ENCODE measurements at places on chromosomes 7 and 10.

DNA sequence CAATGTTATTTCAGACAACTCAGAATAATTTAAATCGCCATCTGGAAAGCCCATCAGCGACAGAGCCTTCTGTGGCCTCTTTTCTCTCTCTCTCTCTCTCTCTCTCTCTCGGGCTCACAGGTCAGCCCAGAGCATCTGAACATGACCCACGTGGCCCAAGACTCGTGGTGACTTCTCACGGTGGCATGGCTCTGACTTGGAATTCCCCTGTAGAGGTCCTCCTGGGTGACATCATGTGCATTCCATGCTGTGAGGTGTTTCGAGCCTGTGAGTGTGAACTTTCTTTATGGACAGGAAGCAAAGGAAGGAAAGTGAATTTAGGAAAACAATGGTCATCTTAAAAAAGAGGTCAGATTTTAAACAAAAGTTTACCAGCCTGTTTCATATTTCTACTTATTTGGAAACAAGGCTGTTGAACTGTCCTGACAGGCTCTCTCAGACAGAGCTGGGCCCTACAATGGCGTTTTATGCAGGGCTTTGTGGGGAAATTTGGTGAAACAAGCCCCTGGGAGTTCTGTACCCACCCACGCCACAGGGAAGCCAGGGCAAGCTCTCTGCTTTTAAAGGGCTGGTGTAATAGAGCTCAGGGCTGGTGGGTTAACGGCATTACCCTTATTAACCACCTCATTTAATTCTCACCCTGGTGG lies 359.7 kb upstream of the ZNF32 start:
- DNase-seq = no peak

DNA sequence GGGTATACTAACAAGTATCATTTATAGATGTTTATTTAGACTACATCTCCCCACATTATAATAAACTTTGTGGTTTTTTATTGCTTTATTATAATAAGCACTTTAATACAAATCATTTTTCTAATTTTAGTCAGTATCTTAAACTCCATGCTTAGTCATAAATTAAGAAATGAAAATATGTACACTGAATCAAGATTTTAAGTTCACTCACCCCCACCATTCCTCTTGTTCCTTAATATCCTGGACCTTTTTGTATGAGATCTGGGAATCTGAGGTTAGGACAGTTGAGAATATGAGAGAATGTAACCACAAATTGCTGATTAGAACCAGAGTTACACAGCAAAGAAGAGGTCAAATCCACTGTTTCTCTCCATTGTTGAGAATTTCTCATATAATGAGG lies 93.6 kb upstream of the WNT16 start:
- DNase-seq = no peak

DNA sequence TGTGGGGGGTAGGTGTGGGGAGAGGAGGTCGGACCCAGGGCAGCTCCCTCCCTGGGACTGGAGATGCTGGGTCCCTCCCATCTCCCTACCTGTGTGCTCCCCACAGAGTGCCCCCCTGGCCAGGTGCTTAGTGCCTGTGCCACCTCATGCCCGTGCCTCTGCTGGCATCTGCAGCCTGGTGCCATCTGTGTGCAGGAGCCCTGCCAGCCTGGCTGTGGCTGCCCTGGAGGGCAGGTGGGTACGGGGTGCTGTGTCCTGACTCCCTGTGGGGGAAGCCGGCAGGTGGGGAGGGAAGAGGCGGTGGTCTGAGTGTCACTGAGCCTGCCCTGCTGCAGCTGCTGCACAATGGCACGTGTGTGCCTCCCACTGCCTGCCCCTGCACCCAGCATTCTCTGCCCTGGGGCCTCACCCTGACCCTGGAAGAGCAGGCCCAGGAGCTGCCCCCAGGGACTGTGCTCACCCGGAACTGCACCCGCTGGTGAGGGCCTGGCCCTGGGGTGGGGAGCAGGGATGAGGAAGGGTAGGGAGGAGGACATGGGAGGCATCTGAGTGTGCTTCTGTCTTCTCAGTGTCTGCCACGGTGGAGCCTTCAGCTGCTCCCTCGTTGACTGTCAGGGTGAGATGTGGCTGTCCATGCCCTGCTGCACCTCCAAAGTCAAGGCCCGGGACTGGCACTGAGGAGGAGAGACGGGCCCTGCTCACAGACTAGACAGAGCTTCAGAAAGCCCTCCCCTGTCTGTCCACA lies 11.7 kb upstream of the ZNF862 start:
- DNase-seq = no peak

- no peak for DNase-seq
These were observed 23.4 kb upstream of the AKR1C3 start for GRCh38 chr10:5070648-5071410.

DNA sequence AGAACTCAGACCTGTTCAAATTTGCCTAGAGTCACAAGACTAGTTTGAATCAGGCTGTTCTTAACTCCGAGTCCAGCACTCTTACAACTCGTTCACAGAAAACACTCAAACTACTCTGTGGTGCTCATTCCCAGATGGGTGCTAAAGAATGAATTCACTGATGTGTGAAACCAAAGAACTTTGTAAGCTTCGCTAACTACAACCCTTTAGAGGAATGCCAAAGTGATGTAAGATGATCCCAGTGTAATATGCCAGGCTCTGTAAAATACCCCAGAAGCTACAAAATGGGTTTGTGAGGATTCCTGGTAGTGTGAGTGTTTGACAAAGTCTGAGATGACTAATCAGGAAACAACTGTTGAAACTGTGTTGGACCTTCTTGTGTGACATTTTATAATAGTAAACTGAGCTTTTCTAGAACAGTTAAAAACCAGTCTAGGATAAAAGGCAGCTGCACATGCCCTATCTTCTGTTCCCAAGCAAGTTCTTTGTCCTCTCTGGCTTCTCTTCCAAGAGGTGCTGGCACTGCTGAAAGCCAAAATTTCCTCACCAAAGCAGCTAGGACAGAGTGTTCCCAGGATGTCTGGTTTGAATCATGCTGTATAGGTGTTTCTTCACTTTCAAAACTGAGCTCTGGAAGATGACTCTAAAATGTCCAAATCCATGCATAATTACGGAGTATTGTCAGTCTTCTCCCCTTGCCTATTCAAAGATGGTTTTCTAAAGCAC lies 527.6 kb downstream of the SORCS1 start:
- no peak for DNase-seq

GRCh38 chr10:79277579-79278269 lies 69.5 kb upstream of the PPIF start:
- no peak for DNase-seq

GRCh38 chr7:100827330-100828226 lies at the start of gene EPHB4:
Gene EPHB4 (minus strand): TSS chr7:100827523. CDS start chr7:100827030, 493 bp downstream.
- peak; percentile 19 for DNase-seq

GRCh38 chr7:116585392-116585791 lies 60.6 kb downstream of the CAV1 start:
- DNase-seq = no peak

- DNase-seq = peak; percentile 16
These were observed 1.2 kb downstream of the SLC4A2 start for GRCh38 chr7:151060416-151061212.

GRCh38 chr7:45570797-45571196 lies 3.4 kb upstream of the ADCY1 start:
- DNase-seq = no peak

DNA sequence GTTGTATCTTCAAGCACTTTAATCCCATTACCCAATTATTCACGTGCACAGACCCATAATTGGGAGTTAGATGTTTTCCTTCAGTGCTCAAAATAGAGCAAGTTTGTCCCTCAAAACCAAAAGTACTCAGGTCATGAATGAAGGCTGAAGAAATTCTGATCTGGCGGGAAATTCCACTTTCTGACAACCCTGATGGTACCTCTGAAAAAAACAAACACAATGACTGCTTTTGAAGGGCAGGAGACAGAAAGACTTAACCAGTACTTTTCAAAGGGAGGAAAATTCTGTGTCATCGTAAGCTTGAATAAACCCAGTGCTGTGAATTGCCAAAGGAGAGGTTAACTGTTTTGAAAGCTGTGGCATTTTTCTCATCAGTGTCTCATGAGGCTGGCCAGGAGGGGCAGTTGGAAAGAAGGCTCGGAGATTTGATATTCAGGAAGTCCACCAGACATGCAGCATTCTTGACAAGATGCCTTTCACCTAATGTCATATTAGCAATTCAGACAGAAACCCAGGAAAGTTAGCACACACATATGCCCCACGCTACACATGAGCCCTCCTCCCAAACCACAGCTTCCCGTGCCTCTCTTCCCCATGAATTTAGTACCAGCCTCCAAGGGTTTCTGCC lies 347.0 kb downstream of the KCNMA1 start:
- DNase-seq = no peak

DNA sequence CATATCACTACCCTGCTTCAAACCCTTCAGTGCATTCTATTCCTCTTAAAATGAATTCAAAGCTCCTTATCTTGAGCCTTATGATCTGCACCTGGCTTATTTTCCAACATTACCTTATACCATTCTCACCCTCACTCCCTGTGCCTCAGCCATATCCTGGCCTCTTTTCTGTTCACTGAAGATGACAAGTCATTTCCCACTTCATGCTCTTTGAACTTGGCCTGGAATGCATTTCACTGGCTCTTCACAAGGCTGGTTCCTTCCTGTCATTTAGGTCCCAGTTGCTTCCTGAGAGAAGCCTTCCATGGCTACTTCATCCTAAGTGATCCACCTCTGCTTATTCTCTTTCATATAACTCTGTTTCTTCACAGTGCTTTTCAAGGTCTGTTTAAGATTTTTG lies 3.2 kb upstream of the LIPF start:
- DNase-seq = no peak

- DNase-seq = no peak
These were observed 494 bp downstream of the REPIN1 start for GRCh38 chr7:150368884-150369747.

- DNase-seq = no peak
These were observed 91.6 kb downstream of the DNMBP start for GRCh38 chr10:99917963-99918825.

DNA sequence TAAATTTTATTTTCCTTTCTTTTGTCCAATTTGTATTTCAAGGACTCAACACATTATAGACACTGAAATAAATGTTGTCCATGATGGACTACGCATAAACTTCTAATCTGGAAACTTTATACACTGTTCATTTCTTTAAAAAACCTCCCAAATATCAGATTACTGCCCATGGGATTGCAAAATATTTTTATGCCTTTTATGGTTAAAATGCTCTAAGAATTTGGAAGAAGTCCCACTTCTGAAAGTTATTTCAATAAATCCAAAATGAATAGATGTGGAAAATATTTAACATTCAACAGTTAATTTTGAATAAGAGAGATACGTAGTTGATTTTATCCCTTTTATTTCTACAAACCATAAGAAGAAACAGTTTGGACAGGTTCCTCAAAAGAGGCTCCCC lies 46.1 kb downstream of the CABCOCO1 start:
- no peak for DNase-seq

DNA sequence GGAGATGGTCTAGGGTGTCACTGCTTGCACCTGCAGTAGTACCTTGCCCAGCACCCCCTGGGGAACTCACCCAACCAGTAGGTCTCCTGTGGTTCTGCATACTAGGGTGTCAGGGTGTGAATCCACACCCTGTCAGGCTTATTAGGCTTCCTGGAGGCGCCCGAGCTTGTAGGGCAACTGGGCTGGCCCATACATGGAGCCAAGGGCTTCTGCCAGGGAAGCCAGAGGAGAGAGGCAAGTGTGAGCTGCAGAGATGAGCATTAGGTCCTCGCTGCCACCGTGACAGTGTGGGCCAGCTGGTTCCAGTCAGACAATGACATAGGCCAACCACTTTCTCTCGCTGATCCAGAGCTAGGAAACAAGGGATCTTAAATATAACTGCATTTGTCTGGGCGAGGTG lies 11.2 kb downstream of the MXI1 start:
- DNase-seq = no peak

DNA sequence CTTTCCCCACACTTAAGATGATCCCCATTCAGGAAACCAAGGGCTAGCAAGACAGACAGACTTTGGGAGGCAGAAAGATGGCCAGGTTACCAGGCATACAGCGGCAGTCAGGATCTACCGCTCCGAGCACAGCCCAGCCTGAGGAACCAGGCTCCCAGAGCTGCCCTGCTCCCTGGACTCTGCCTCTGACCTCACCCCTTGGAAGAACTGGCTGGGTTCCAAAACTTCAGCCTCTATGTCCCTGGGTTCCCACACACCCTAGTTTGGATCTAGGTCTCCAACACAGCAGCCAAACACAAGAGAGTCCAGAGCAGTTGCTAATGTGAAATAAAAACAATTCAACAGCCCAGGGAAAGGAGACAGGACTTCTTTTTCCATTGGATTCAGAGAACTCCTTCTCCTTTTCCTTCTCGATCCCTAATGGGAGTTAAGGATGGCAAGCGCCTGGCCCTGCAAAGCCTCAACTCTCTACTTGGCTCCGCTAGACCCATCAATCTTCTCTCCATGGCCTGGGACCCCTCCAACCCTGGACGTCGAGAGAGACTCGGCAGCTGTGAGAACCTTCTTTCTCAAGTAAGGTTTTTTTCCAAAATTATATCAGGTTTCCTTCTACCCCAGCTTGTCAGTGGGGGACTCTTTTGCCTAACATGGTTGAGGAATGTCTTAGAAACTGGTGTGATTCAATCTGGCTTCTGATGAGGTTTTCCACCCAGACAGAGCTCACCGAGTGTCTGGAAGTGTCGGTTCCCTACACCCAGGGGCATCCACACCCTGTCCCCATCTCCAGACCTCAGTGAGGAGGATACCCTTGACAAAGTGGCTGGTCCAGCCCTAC lies 219.6 kb downstream of the KCNMA1 start:
- DNase-seq = no peak

- no peak for DNase-seq
These were observed at the start of gene CFTR for GRCh38 chr7:117479225-117480054. Gene CFTR (plus strand): TSS chr7:117480025. CDS start chr7:117480095, 70 bp downstream.

GRCh38 chr10:123555616-123556015 lies 110.5 kb upstream of the GPR26 start:
- DNase-seq = no peak

- no peak for DNase-seq
These were observed 22.3 kb upstream of the ZEB1 start for GRCh38 chr10:31296754-31297153.

- DNase-seq = no peak
These were observed 167.6 kb downstream of the LRMDA start for GRCh38 chr10:75598998-75599397.

DNA sequence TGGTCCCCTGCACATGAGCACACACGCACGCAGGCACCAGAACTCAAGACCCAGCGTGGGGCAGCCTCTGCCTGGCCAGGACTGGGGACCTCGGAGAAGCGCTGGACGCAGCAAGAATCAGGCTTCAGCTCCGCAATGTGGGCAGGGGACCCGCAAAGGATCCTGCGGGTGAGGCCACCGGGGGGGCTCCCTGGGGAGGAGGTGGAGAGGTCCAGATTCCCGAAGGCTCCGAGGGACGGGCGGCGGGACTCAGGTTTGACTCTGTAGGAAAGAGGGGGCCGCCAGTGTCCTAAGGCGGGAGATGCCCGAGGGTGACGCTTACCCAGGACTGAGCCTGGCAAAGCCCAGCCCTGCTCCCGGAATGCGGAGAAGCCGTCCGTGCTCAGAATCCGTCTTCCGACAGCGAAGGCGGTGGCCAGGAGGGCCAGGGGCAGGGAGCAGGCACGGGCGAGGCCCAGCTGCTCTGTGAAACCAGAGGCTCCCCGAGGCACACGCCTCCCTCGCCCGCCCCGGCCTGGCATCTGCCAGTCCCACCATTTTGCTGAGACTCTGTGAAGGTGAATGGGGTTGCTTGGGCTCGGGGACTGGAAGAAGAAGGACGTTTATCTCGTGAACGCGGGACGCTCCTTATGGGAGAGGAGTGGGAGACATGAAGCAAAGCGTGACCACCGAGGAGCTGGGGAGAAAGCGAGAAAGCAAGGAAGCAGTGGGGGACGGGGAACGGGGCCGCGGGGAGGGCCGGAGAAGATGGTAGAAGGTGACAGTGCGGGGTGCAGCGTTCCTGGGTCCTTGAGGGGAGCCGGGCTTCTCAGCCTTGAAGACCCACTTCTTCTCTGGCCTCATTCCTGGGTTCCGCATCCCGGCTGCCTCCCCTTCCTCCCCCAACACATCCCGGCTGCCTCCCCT lies 489.2 kb downstream of the PTPRN2 start:
- DNase-seq = no peak
